NCI-H526 treated with DMSO at 0.1 percent for 48 hours (cell line): ENCODE measurements at places on chromosomes 4 and X.

DNA sequence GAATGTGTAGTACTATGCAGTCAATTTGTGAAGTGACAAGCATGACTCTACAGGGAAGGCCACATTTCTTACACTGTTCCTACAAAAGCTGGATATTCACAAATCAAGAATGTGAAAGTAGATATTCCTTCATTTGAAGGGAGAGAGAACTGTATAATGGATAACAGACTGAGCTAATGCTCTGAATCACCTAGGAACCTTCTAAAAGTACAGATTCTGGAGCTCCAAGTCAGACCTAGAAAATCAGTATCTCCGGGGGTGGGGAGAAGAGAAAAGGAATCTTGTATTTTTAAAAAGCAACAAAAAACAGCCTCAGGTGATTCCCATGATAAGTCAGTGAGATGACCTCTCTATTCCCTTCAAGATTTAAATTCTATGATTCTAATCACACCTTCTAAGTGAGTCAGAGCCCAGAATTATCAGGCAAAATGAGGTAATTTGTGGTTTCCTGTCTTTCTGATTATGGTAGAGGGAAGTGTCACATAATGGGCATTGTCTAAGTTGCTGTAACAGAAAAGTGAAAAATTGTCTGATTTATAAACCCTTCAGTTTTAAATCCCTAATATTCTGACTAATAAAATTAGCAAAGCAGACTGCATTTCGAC, 80.9 kb downstream of the IL21 start:
- DNase-seq: no peak

GRCh38 chr4:112735474-112735951, 98.6 kb downstream of the LARP7 start:
- DNase-seq: no peak

DNA sequence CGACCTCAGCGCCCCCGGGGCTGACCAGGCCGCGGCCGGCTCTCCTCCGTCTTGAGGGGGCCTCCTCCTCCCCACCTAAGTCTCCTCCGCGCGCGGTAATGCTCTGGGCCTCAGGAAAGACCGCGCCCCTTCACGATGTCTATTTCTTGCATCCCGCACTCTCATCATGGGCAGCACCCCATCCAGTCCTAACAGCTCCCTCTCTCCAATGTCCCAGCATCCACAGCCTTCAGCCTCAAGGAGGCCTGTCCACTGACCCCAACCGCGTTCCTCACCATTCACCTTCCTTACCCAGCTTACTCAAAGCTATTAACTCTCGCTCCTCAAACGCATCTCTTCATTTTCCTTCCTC, 77.5 kb downstream of the MAGED4 start:
- no peak for DNase-seq

- DNase-seq: no peak
Observed at GRCh38 chrX:7950865-7951264, 23.7 kb upstream of the PNPLA4 start.
